Ureter (tissue), 1 donor: ENCODE measurements at places on chromosomes 5 and 9. TPM values are rescaled to one million over a fixed set of nuclear protein-coding genes. Genes with fewer than 3 reads are reported as not detected.

CCL27 gene
- 0.68 TPM for total RNA-seq

PCDHGA12 gene
- 5.0 TPM for total RNA-seq

PCDHGA2 gene
- 2.6 TPM for total RNA-seq

SHC3 gene
- total RNA-seq: 4.7 TPM

TICAM2 gene
- 2.8 TPM for total RNA-seq

IFNB1 gene
- not detected for total RNA-seq

IRX1 gene
- total RNA-seq: not detected

C5orf63 gene
- 15.5 TPM for total RNA-seq

SPATA9 gene
- total RNA-seq: 1.4 TPM

ERP44 gene
- total RNA-seq: 21.4 TPM

DNA sequence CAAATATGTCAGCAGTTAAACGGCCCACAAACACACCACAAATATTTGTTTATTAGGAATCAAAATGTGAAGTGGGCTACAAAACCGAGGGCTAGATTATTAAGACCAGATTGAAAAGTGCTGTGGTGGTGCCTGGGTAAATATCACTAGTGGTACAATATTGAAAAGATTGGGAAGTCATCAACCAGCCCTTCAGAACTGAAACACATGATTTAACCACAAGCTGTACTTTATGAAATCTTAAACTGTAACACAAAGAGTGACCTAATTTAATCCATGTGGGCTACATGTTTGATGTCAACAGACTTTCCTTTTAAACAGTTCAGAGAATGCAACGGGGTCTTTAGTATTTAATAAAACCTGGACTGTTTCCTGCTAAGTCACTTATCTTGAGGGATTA lies 182.3 kb downstream of the SPATA31D1 start:
- no peak for DNase-seq

GRCh38 chr5:172710676-172711075 lies 60.3 kb downstream of the DUSP1 start:
- no peak for DNase-seq

DNA sequence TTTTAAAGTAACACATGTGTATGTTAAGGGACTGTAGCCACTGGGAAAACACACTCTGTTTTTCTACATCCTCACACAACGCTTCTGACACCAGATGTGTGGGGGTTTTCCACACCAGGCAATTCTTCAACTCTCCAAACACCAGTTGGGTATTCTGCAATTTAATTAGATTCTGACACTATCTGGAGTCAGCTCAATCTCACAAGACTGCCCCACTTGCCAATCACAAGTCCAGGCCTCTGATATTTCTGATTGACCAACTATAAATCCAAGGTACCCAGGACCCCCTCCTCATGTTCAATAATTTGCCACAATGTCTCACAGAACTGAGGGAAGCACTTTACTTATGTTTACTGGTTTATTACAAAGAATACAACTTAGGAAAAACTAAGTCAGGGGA lies 60.5 kb upstream of the CTXN3 start:
- DNase-seq: no peak

GRCh38 chr5:131396015-131396414 lies 132.2 kb downstream of the CDC42SE2 start:
- no peak for DNase-seq

DNA sequence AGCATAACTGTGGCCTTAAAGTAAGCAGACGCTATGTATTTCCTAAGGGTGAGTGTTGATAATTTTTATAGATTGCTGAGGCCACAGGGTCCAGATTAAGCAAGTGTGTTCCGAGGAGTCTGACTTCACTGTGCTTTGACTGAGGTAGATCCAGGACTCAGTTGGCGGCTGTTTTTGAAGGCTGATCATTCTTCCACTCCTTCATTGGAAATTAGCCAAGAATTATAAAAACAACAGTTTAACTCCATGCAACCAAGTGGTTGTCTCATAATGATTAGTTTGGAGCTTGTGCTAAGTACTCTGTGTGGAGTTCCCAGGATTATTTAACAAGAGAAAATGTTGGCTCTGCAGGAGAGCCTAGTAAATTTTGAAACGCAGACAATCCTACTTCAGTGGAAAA lies 19.1 kb downstream of the IQGAP2 start:
- no peak for DNase-seq

- no peak for DNase-seq
Observed at GRCh38 chr5:149062371-149063016, 368 bp downstream of the SH3TC2 start.

GRCh38 chr5:147098233-147098790 lies 136.5 kb upstream of the STK32A start:
- DNase-seq: no peak

DNA sequence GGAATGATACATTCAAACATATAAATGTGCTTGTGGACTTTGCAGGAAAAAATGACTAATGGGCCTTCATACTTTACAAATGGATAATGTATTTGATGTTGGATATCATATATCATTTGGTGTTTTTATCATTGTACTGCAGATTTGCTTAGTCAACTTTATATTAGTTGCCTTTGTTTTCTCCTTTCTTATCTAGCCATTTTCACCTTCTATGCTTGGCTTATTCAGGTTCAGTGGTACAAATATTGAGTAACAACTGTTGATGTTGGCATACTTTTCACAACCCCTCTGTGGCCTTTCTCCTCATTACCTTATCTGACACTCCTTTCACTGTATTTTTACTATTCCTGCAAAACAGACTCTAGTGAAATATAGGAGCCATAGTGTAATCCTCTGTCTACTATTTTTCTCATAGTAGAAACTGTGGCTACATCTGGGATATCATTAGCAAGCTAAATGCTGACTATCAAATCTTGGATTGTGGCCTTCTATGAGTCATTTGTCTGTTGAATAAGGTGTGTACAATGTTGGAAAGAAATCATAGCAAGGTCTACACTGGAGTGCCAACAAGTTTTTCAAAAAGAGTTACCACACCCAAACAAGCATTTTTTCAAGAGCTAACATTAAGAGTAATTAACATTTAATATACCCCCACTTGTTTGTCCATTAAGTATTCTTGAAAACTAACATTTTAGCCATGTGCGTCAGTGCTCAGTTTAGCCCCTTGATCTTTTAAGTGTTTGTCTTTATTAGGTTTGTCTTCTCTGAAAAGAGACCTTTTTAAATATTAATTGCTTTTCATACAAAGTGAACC lies 330.1 kb downstream of the ADGRV1 start:
- DNase-seq: no peak

DNA sequence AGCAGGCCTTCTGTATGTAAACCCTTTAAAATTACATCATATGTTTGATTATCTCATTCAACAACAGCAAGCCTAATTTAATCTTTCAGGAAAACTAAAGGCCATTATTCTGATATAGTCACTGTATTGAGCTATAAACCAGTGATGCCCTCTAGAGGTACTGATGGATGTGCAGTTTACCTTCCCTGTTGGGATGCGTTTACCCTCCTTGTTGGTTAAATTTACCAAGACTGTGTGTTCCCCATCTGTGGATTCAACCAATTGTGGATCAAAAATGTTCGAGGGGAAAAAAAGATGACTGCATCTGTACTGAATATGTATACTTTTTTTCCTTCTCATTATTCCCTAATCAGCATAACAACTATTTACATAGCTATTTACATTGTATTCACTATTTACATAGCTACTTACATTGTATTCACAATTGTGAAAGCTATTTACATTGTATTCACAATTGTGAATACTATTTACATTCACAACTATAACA lies 3.7 kb upstream of the BAAT start:
- no peak for DNase-seq

DNA sequence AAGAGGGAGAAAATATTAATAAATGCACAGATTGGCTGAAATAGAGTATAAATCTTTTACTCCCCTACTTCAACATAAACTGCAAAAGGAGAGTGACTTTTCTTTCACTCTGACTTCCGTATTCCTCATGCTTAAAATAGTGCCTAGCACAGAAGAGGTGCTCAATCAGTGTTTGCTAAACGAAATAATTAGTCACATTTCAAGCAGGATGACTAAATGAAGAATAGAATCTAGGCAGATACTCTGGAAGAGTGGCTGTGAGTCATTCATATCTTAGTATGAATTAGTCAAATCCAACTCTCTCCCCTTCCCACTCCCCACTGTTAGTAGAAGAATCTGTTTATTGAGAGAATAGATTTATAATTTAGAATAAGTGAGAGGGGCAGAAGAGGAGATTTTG lies 4.8 kb downstream of the CD274 start:
- DNase-seq: no peak

DNA sequence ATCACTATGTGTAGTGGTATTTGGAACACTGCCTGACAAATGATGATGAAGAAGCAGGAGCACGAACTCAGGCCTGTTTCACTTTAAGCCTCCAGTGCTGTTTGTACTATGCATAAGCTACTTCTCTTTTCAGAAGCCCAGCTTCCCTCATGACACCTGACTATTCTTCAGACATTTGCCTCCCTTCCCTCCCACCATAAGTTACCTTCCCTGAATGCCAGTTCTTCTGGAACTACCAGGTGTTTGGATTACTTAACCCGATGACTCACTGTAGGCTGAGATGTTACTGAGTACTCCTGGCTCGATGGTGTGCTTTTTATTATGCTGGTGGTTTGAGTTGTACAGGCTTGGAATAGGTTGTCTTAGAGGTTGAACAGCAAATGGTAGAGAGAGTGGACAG lies 180.0 kb downstream of the SPATA31D1 start:
- DNase-seq: no peak

DNA sequence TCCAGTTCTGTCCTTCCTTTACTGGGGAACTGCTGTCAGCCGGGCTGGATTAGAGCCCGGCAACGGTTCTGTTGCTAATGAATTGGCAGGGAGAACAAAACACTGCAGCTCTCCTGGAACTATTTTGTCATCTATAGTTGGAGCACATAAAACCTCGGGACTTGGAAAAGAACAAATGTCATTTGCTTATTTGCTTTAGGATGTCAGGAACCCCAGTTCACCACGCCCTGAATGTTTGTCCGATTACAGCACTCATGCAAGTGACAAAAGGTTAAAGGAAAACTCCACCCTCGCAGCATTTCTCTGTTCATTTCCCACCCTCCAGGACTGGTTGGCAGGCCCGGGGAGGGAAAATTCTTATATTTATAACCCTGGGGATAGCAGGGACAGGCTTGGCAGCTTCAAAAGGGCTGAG lies 66.4 kb upstream of the PLPP1 start:
- peak; percentile 89 for DNase-seq

GRCh38 chr9:34686231-34686630 lies 4.8 kb downstream of the CCL19 start:
- DNase-seq: no peak

- DNase-seq: no peak
Observed at GRCh38 chr9:2874001-2874750, 30.3 kb upstream of the PUM3 start.

- no peak for DNase-seq
Observed at GRCh38 chr5:81402192-81402930, 8.4 kb upstream of the ACOT12 start.

DNA sequence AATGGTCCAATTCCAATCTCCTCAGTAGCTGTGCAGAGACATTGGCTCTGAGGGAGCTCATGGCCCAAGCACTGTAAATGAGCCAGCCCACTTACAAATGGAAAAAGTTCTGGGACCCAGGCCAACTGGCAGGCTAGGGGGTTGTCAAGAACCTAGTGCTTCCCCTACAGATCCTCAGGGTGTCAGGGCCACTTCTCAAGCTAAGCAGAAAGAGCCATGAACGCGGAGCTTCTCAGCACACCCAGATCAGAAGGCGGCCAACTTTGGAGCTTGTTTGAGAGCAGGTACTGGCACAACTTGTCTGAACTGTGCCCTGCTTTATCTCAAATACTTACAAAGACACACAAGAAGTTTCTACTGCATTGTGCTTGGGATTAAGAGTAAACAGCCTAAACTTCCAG lies 17.5 kb downstream of the TLE1 start:
- peak; percentile 84 for DNase-seq

DNA sequence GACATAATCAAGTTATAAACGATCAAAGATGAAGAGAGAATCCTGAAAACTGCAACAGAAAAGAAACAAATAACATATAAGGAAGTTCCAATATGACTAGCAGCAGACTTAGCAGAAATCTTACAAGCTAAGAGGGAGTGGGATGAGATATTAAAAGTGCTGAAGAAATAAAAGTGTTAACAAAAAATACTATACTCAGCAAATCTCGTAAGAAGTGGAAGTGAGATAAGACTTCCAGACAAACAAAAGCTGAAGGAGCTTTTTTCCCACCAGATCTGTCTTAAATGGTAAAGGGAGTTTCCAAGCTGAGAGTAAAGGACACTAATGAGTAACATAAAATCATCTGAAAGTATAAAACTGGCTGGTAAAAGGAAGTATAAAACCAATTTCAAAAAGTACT lies 2036.0 kb upstream of the C9orf72 start:
- DNase-seq: no peak

DNA sequence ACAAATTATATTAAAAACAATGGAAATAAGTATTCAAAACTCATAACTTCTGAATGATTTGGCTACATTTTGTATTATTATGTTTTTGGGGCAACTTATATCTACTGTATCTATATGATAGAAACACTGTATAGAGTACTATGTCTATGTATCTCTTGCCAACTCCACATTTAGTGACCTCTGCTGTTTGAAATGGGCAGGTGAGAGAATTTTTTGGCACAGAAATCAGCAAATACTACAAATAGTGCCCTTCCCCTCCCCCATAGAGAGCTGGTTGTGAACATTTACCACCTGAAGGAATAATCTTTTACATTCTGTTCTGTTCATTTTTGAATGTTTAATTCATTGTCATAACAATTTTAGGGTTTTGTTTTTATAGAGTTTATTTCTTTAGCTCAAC lies 545.3 kb downstream of the PDE4D start:
- DNase-seq: no peak

DNA sequence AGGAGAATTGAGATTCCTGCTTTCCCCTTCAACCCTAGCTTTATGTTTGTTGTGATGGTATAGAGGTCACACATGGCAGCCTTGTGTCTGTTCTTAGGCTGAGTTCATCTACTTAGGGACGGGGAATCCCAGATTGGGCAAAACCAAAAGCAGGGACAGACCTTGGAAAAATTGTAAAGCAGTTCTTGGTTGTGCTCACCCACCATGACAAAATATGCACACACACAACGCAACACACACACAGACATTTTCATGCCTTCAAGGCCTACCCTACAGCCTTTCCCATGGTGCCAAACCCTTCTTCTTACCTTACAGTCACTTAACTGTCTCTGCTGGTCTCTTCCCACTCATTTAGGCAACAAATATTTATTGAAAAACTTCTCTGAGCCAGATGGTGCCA lies 14.8 kb downstream of the PCDHGC5 start:
- no peak for DNase-seq

GRCh38 chr5:132060501-132061161 lies at the start of gene IL3:
Gene IL3, plus strand, starts transcription at chr5:132060655. Its CDS starts 52 bp downstream, at chr5:132060707.
- peak; percentile 30 for DNase-seq

GRCh38 chr9:111180811-111181210 lies 142.5 kb upstream of the LPAR1 start:
- no peak for DNase-seq

DNA sequence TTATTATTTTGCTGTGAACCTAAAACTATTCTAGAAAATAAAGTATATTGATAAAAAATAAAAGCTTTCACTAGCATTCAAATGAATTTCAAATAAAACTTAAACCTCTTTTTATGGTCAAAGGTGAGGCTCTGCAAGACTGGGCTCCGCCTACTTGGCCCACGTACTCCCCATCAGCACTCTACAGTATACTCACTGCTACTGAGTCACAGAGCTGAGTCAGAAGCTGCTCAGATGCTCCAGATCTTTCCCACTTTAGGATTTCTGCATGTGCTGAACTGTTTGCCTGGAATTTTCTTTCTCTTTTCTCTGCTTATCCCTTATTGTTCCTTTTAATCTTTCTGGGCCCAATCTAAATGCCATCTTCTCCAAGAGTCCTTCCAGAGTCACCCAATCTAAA lies 331.9 kb upstream of the CCNG1 start:
- DNase-seq: no peak
